ENCODE measurements at places on chromosomes 1 and 21.

DNA sequence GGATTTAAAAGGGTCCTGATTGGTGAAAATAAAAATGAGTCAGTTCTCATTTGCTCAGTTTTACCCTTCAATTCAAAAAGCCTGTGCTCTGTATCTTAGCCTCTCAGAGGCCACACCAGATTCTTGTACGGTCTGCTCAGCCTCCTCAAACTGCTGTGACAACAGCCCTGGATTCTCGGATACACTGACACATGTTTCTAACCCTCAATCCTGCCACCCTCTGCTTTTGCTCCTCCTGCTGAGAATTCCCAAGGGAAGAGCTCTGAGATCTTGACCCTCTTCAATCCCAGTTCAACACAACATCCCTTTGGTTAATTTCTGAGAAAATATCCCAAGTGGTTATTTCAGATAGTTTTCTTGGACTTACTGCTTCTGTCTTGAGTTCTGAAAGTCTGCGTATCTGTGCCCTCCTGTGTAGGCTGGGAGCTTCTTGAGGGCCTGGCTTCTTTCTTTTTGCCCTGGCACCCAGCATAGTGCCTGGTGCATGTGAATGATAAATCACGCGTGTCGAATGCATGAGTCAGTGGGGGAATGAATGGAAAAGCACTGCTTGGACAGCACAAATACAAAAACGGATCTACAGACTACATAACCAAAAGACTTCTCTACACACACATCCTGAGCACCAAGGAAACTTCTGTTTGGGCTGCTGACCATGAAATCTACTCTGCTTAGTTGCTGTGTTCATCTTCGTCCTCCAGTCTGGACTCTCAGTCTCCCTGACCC lies 24.5 kb downstream of the IRF2BP2 start:
- no peak for DNase-seq

DNA sequence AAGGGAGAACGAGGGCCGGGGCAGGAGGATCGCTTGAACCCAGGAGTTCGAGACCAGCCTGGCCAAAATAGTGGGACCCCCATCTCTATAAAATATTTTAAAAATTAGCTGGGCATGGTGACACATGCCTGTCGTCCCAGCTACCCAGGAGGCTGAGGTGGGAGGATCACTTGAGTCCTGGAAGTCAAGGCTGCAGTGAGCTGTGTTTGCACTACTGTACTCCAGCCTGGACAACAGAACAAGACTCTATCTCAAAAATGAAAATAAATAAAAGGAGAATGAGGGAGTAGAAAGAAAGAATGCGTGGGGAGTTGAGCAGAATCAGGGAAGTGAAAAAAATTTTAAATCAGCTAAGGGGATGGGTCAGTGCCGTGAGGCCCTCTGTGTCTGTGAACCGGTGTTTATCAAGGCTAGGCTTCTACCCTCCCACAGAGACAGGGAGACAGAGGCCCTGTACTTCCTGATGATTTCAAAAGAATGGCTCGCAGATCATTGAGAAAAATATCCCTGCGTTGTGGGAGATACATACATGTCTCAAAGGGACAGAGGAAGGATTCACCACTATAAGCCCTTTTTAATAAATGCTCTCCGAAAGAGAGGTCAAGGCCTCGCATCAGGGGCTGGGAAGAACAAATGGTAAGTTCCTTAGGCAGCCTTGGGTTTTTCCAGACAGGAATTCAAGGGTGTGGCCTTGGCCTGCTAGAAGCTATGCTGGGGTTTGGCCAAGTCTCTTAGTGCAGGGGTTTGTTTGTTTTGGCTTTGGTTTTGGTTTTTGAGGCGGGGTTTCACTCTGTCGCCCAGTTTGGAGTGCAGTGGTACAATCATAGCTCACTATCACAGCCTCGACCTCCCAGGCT lies 20.7 kb downstream of the IL10RB start:
- DNase-seq = peak; percentile 68

- DNase-seq = no peak
Observed at GRCh38 chr1:219277304-219278105, 103.8 kb downstream of the LYPLAL1 start.

DNA sequence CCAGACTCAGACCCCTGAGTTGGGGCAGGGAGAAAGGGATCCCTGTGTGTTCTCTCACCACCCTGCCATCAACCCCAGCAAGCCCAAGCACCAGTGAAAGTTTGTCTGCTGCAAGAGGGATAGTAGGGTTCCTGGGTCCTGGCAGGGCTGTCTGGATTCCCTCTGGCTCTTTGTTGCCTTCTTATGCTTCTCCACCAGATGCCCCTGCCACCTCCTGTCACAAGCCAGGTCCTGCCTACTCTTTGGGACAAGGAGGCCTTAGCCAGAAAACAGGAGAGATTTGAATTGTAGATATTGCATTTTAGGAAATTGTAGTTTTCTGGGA lies 21.7 kb downstream of the UBE2T start:
- DNase-seq = no peak

DNA sequence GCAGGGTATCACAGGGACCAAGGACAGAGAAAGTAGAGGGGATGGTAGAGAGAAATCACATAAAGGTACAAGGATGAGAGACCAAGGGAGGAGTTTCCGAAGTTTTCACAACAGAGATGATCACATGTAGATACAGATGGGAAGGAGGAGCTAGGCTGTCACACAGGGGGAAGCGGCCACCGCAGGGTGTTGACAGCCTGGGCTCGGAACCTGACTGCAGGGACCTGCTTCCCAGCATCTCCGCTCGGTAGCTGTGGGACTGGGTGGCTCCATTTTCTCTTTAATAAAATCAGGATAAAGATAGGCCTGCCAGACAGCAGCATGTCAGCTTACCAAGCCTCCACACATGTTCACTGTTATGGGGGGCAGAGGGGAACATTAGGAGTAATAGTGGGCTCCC lies 32.3 kb downstream of the CDCA8 start:
- DNase-seq = no peak

DNA sequence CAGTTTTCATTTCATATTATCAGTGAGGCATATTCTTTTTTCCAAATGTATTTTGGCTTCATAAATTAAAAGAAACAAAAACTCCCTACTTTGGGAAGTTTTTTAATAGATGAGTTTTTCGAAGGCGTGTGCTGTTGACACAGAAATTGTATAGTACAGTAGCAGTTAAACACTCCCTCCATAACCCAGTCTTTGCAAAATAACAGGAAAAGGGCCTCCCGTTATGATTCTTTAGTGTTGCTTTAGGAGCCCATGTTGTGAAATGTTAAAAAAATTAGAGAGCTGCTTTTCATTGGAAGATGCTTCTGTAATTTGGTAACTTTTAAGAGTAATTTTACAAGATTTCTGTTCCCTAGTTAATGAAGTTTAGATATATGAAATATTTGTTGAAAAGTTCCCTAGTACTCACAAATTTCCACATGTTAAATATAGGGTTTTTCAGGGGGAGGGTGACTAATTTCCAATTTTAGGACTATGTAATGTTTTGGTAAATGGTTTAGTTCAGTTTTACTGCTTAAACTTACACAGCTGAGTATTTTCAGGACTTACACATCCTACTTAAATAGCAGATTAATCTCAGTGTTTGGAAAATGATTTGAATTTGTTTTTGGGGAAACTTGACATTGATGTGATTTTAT lies 2.0 kb downstream of the CAMSAP2 start:
- no peak for DNase-seq

DNA sequence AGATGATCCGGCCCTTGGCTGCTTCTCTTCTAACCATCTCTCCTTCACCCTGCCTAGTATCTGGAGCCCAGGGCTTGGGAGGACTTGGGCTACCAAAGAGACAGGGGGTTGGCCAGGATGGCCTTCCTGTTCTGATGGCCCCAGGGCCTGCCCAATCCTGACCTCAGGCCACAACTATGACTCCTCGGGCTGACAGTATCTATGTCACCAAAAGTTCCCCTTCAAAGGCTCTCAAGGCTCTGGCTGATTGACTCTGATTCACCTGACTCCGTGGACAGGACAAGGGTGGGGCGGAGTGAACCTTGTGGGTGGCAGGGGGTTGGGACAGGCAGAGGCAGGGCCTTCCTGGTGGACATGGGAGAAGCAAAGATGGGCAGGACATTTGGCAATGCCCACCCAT lies 12.7 kb downstream of the MEF2D start:
- no peak for DNase-seq

DNA sequence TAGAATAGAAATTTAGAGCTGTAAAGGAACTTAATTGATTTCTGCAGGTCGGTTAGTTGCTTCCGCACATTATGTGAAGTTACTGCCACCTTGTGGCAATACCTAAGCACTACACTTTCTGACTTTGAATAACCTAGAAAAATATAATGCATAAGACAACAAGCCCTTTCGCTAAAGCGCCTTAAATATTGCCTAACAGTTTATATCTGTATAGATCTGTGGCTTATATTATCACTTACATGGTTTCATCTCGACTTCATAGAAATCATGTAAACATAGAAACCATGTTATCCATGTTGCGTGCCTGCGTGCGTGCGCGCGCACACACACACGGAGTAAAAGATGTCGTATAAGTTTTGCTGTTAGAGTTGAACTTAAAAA lies 10.9 kb upstream of the IFI16 start:
- DNase-seq = peak; percentile 33

DNA sequence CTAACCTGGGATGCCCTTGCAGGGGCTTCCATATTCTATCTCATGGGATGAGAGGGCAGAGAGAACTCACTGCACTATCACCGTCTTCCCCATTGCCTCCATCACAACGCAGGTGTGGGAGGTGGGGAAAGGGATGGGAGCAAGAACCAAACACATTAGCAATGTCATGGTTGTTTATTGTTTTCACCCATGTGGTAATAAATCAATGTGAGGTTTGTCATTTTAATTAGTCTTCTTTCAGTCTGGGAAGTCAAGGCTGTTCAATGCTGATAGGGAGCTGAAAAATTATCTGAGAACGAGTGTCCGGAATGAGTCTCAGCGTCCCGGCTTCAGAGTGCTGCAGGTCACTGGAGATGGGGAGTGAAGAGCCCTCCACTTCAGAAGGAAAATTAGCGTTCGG lies 268.5 kb downstream of the DUSP10 start:
- DNase-seq = no peak

DNA sequence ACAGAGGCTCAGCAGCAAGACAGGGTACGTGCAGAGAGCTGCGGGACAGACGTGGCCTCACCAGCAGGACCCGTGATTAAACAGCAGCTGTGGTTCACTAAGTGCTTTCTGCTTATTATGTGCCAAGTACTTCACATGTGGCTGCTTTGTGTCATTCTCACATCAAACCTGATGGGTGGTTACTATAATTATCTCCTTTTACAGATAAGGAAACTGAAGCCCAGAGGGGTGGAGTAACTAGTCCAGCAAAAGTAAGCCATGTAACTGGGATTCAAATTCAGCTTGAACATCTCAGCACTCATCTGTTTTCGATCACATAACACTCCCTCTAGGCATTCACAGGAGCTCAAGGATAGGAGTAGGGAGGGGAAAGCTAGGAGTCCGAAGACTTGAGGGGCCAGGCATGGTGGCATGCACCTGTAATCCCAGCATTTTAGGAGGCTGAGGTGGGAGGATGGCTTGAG lies 50.8 kb upstream of the CLIC4 start:
- no peak for DNase-seq

DNA sequence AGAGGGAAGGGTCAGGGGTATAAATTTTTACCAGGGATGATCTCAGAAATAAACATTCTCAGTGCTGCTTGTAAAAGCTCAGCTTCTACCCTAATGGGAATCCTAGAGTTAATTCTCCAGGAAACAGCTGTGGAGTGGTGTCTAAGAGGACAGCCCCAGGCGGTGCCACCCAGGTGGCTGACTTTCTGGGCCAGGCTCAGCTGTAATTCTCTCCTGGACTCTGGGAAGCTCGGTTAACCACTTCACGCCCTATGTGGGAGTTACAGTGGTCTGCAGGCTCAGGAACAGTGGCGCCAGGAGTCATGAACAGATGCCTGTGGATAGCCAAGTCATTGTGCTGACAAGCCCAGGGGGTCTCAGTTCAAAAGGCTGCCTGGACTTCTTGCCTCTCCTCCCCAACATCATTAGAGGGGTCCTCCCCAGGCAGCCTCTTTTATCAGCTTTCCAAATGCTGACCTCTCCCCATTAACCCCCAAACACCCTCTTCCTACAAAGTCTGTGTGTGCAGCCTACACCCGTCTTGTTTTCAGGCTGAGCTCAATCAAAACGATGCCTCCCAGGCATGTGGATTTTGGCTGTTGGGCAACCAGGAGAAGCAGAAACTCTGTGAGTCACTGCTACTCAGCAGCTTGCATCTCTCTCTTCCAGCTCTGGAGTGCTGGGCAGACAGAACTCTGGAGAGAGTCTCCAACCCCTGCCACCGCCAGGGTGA lies 1.2 kb downstream of the HHIPL2 start:
- DNase-seq = peak; percentile 42

- no peak for DNase-seq
Observed at GRCh38 chr1:233759665-233760064, 144.8 kb upstream of the SLC35F3 start.

DNA sequence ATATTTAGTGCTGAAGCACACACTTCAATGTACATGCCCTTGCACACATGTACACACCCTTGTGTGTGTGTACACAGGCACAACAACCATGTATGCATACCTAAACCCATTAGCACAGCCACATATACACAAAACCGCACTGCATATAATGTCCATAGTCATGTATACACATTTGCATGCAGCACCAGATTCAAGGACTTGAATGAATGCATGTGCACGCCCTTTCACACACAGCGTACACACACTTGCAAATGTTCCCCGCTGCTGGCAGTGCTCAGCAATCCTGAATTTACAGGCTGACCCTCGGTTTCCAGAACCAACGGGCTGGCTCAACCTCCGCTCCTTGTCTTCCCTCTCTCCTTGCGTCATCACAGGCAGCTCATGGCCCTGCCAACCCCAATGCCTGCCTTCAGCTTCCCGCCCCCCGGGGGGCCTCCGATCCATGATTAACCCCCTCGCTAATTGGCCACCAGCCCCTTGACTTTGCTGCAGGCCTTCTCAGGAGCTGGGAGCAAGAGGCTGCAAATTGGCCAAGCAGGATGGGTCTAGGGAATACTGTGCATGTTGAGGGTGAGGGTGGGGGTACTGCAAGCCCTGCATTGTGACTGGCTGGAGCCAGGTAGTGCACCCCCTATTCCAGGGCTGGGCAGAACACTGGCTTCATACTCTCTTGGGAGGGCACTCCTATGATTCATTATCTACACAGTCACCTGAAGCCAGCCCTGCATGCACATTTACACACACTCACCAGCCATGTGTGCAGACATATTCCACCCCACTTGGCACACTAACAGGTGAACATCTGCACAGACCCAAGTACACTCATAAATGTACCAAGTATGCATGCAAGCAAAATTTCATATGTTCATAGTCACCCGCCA lies 7.9 kb downstream of the GPR3 start:
- no peak for DNase-seq

- no peak for DNase-seq
Observed at GRCh38 chr1:231390071-231390470, 32.0 kb downstream of the EGLN1 start.

DNA sequence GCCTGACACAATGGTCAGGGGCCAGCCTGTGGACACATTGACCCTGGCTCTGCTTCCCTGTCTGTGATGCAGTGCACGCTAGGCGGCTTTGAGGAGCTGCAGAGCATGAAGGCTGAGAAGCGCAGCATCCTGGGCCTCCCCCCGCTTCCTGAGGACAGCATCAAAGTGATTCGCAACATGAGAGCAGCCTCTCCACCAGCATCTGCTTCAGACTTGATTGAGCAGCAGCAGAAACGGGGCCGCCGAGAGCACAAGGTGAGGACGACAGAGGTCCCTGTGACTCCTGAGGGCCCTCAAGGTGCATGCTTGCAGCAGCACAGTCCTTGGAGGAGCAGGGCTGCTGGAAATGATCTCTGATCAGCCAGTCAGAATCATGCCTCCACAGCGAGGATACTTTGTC lies 8.6 kb downstream of the STRIP1 start:
- DNase-seq = no peak

- DNase-seq = peak; percentile 53
Observed at GRCh38 chr1:202807451-202807925, 733 bp downstream of the KDM5B start.
